Globus pallidus (tissue), 1 donor: ENCODE measurements at places on chromosomes 12 and 14.

GRCh38 chr14:75083271-75083670 lies 13.8 kb downstream of the ZC2HC1C start:
- DNase-seq: no peak

DNA sequence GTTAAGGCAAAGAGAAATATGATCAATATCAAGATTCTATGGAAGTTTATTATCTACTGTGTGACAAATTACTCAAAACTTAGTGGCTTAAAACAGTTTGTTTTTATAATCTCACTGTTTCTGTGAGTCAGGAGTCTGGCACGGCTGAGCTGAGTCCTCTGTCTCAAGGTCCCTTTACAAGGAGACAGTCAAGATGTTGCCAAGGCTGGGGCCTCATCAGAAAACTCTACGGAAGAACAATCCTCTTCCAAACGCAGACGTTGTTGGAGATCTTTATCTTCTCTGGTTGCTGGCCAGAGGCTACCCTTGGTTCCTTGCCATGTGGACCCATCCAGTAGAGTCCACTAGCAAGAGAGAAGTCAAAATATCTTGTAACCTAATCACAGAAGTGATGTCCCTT lies 100.6 kb upstream of the CCND2 start:
- DNase-seq: no peak

GRCh38 chr14:22400655-22401259 lies 188.3 kb downstream of the DAD1 start:
- no peak for DNase-seq

DNA sequence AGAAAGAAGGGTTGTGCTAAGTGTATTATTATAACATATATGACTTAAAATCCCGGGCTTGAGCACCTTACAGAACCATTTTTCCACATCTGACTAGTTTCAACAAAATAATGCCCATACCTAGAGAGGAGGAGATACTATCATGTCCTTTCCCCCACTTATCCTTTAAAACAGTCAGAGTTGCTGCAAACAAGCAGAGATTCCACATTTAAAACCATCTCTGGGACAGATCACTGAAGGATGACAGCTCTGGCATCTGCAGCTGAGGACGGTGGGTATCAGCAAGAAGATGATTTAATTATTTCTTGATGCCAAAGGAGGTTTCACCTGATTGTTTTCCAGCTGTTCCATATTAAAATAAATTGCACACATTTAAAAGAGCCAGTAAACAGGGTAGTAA lies 328.0 kb upstream of the TMTC1 start:
- DNase-seq: no peak

DNA sequence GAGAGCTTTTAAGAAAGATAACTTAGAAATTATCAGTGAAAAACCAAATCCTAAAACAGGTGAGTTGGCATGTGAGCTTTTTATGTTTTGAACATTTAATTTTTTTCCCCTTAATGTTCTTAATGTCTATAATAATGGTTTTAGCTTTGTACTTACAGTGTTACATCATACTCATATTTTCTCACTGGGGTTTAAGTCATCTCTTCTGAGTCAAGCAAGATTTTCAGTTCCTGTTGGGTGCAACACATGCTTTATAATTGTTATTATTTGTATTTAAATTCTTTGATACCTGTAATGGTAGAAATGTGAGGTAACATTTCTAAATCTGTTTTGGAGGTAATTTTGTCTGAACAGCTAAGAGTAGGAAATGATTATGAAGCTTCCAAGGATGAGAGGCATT lies 113.0 kb downstream of the PLEKHA5 start:
- DNase-seq: no peak
